ENCODE measurements at places on chromosomes 12 and 14.

GRCh38 chr14:86094512-86094911 lies 564.6 kb downstream of the FLRT2 start:
- DNase-seq: no peak

- no peak for DNase-seq
Observed at GRCh38 chr12:9221483-9221882, 13.3 kb upstream of the PZP start.

GRCh38 chr12:3176754-3177153 lies 99.6 kb downstream of the TSPAN9 start:
- DNase-seq: no peak

DNA sequence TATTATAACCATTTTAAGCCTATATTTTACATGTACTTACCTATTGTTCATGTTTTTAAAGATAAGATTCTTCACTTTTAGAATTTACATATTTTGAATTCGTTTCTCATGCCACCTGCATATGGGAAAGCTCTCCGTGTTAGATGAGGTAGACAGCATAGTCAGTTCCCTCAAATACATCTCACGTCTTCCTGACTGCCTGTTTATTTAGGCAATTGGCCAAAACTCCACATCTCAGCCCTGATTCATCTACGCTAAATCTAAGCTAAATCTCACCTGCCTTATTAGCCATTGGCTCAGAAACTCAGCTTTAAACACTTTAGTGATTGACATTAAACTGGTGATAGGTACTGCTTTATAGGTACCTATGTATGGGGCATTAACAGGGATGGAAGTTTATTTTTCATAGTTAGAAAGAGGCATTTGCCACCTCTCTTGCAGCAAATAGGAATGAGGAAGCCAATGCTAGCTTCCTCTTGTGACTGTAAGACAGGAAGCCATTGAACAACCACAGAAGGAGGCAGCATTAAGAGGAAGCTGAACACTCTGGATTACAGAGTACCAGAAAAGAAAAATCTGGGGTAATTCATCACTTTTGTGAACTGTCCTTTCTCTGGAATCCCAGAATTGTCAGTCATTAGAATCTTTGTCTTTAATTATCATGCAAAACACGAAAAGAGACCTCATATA lies 111.9 kb downstream of the LRFN5 start:
- DNase-seq: peak; percentile 83

DNA sequence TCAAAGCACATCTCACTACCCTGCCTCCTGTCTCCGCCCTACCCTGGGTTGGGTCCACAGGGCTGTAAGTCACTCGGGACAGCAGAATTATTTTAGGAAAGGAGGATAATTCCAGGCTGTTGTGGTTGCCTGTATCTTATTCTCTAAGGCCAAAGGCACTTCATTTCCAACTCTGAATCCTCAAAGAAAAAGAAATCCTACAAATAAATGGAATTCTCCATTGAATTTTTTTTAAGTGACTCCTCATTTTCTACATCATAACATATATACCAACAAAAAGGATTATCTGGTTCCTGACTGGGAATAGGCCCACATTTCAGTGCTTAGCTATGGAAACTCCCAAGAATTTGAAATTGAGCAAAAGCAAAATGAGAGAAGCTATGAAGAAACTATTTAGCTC lies 186.4 kb downstream of the ITPR2 start:
- DNase-seq: no peak

DNA sequence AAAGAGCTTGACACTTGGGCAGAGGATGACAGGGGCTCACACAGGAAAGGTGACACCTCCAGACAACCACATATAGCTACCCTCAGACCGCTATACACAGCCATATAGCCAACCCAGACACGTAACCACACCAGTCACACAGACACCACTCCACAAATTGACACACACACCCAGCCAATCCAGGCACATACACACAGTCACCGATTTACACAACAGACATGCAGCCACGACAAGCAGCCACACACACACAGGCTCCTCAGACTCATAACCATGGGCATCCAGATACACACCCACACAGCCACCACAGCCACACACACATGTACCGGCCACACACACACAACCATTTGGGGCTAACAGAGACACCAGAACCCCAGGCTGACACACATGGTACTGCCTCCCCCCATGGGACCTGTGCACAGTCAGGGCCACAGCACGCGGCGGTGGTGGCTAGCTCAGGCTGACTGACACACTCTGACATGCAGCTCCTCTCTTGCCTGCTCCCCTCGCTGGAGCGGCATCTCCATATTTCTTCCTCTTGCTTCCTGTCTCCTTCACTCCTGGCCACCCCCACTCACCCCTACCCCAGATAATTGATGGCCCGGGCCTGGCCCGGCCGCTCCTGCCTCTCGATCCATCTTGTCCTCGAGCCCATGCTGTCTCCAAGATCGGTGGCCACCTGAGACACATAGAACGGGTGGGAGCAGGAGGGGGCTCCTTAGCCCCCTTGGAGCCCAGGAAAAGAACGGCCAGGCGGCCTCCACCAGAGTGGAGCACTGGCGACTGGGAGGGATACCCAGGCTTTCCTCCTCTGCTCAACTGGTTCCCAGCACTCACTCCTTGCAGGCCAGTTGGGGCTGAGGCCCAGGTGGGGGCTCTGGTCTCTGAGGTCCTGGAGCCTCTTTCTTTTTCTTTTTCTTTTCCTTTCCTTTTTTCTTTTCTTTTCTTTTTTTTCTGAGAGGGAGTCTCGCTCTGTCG lies 6.0 kb upstream of the SHMT2 start:
- DNase-seq: no peak

GRCh38 chr14:104746934-104747481 lies 5.9 kb upstream of the SIVA1 start:
- DNase-seq: peak; percentile 57

DNA sequence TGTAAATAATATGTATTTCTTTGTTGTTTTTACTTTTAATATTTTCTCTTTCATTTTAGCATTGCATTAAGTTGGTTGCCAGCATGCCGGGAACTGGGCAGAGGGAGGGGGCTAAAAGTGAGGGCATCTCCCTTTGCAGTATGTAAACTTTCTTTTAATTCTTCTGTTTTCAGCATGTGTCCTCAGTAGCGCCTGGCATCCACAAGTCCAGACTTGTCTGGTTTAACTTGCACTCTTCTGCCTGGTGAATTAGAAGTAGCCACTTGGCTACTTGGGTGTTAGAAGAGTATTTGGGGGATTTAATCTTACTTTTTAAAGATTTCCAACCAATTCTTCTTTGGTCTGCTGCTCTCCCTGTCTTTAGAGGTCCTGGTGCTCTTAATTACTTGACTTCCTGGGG lies 117.2 kb upstream of the SCAF11 start:
- DNase-seq: no peak

DNA sequence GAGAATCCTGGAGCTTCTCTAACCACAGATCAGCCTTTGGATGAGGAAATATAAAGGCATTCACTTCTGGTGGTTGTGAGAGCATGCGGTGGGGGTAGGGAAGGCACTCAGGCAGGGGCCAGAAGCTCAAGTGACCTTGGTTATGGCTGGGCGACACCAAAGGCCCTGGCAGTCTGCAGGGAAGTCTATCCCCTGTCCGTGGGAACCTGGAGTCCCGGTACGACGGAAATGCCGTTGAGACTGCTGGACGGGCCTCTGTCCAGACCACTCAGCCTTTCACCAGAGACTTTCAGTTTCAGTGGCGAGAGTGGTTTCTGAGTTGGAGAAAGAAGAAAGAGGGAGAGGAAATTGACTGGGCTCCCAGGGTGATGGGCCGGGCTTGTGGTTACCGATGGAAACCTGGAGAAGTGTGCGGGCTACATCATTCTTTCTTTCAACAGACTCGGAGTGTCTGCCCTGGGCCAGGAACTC lies 20.9 kb downstream of the ISCA2 start:
- DNase-seq: no peak

- peak; percentile 67 for DNase-seq
Observed at GRCh38 chr12:47021298-47021697, 58.1 kb upstream of the PCED1B start.

GRCh38 chr12:95601091-95601961 lies 50.0 kb upstream of the USP44 start:
- no peak for DNase-seq

DNA sequence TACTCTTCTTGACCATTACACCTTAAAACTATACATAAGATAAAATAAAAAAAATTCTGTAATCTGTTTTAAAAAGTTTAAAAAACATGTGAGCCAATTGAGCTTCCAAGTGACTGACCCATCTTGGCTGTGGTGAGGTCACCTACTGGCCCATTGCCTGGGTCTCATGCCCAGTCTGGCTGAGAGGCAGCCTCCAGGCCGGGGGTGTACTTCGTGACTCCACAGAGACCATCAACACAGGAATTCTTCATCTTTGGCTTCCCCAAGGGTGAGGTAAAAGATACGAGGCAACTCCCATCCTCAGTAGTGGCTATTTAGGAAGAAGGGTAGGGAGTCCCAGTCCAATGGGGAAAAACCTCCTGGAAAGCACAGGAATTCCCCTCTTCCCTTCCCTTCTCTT lies 113.2 kb downstream of the APAF1 start:
- DNase-seq: no peak

- DNase-seq: no peak
Observed at GRCh38 chr12:16063726-16064125, 152.6 kb downstream of the DERA start.

- no peak for DNase-seq
Observed at GRCh38 chr12:46610754-46611153, 215.0 kb downstream of the SLC38A4 start.

- DNase-seq: no peak
Observed at GRCh38 chr14:54591461-54591860, 24.5 kb downstream of the SAMD4A start.

Data from NCI-H1092 (cell line).